Activated CD4-positive, CD25-positive, alpha-beta regulatory T cell treated with anti-CD3 and anti-CD28 coated beads, Interleukin-2, amount 50 U/mL, for 72 hours (primary cell): ENCODE measurements at places on chromosomes 1 and 21.

DNA sequence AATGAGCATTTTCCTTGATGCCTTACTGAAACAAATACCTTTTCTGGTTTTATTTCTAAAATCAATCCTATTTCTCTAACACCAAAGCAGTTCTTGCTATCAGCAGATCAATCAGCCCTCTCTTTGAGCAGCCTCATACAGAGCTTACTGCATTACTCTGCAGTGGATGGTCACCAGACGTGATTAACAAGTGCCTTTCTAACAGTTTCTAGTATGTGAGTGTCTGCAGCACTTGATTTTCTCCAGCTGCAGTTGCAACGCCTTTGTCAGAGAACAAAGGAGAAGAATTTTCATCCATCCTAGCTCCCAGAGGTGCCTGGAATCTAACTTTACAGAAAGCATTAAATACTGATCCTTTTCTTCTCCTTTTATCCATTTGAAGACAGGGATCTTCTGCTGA lies 177.3 kb upstream of the SGIP1 start:
- DNase-seq = no peak

DNA sequence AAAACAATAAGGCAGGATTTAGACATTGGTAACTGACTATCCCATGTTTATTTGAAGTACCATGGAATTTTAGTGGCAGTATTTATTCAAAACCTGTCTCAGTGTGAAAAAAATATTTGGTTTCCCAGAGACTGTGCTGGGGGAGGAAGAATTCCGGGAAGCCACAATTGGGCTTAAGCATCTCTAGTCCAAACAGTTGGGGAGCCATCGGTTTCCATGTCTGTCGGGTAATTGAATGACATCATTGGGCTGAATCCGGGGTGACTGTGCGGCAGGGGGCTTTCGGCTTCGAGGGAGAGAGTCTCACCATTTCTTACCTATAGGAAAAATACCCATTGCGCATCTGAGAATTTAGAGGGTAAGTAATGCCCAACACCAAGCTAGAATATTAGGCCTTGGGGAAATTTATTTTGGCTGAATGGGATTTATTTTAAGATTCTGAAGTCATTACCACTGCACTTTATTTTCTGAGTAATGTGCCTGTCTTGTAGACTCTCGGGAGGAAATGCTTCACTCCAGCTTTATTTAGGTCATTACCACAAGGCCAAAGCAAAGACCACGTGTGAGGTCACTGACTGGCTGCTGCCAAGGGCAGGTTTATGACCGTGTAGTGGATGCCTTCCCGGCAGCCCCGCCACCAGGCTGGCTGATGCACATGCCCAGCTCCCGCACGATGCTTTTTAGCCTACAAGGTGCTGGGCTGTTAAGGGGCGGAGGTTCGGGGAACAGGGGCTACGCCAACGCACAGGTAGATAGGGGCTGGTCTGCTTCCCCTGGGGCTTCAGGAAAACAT lies 23.1 kb upstream of the UMODL1 start:
- DNase-seq = no peak

DNA sequence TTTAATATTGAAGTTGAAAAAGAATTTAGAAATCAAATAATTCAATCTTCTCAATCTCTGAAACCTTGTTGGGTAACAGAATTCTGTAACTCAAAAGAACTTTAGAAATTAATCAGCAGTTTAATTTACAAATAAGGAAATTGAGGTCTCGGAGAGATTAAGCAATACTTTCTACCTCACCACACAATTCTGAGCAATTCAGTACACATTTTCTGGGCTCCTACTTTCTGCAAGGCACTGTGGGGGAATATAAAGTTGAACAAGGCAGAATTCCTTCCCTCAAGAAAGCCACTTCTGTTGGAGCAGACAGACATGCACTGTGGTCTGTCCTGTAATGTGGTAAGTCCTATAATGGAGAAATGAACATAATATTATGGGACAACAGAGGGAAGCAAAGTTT lies 47.7 kb downstream of the MEF2D start:
- DNase-seq = no peak

- DNase-seq = no peak
Measured at GRCh38 chr1:23114424-23115079, 54.1 kb downstream of the LUZP1 start.

GRCh38 chr21:17498586-17498985 lies 14.3 kb upstream of the CXADR start:
- DNase-seq = no peak

DNA sequence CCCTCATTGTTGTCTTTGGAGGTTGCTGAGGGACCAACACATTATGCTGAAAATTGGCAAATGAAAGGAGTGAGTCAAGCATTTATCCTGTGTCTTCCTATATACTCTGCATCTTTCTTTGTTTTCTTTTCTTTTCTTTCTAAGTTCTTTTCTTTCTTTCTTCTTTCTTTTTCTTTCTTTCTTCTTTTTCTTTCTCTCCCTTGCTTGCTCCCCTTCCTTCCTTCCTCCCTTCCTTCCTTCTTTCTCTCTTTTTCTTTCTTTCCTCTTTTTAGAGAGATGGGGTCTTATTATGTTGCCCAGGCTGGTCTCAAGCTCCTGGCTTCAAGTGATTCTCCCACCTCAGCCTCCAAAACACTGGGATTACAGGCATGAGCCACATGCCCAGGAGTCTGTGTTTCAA lies 28.3 kb upstream of the COX20 start:
- DNase-seq = no peak
